ENCODE measurements at places on chromosomes 6 and 20.

- no peak for DNase-seq
These were observed 334.9 kb upstream of the ID4 start for GRCh38 chr6:19502301-19502700.

DNA sequence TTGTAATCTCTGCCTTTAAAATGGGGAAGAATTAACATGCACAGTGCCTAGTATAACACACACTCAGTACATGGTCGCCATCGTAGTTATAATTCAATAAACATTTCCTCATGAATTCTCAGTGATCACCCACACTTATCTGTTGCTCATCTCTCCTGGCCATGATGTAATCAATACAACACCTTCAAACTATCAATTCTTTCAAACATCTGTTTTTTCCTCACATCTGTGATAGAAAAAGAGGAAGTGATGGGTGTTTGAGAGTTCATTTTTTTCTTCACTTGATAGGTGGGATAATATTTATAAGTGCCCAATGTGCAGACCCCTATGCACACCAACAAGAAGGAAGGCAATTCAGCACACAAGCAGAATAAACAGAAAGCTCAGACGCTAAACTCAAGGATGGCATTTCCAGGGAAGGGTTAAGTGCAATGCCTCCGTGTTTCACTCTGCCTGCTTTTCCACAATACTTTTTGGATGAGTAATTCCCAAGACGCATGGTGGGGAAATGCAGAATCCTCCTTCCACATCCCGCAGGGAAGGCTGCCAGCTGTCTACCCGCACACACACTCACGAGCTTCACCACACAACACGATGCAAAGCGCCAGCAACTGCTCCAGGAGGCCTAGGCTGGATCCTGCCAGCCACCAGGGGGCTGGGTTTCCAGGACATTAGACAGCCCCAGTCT is 100.3 kb downstream of the GMPR start:
- DNase-seq, result peak; percentile 71

GRCh38 chr20:60036746-60037499 is 78.7 kb downstream of the CDH26 start:
- no peak for DNase-seq

- DNase-seq, result no peak
These were observed 1.7 kb upstream of the ZMYND8 start for GRCh38 chr20:47358039-47358671.

DNA sequence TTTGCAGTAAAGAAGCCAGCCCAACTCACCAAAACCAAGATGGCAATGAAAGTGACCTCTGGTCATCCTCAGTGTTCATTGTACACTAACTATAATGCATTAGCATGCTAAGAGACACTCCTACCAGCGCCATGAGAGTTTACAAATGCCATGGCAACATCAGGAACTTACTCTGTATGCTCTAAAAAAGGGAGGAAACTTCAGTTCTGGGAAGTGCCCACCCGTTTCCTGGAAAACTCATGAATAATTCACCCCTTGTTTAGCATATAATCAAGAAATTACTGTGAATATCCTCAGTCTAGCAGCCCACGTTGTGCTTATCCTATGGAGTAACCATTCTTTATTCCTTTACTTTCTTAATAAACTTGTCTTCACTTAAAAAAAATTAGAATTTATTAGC is 19.4 kb upstream of the TRERF1 start:
- DNase-seq, result no peak

DNA sequence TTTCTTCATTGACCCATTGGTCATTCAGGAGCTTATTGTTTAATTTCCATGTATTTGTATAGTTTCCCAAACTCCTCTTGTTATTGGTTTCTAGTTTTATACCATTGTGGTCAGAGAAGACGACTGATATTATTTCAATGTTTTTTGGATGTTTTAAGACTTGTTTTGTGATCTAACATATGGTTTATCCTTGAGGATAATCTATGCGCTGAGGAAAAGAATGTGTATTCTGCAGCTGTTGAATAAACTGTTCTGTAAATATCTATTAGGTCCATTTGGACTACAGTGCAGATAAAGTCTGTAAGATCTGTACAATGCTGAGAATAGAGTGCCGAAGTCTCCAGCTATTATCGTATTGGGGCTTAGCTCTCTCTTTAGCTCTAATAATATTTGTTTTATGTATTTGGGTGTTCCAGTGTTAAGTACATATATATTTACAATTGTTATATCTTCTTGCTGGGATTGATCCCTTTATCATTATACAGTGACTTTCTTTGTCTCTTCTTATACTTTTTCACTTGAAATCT is 223.3 kb upstream of the ZNF217 start:
- no peak for DNase-seq

GRCh38 chr6:26485112-26485780 is 14.9 kb upstream of the BTN1A1 start:
- no peak for DNase-seq

- DNase-seq, result no peak
These were observed 56.1 kb downstream of the ADAT2 start for GRCh38 chr6:143394389-143394788.

DNA sequence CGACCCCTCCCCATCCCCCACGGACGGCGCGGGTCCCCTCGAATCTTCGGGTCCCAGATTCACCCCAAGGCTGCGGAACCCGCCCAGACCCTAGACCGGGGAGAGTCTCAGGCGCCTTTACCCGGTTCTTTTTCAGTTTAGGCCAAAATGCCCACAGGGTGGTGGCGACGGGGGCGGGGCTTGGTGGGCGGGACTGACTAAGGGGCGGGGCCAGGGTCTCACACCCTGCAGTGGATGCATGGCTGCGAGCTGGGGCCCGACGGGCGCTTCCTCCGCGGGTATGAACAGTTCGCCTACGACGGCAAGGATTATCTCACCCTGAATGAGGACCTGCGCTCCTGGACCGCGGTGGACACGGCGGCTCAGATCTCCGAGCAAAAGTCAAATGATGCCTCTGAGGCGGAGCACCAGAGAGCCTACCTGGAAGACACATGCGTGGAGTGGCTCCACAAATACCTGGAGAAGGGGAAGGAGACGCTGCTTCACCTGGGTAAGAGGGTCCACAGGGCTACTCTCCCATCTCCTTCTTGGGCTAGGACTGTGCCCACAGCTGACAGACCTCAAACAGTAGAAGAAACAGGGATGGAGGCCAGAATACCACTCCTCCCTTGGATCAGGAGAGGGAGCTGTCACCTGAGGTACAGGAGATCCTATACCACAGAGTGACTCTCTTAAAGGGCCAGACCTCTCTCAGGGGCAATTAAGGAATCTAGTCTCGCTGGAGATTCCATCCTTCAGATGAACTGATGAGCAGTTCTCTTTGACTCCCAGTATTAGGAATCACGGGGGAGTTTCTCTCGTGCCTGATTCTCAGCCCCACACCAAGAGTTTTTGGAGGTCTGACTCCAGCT is 942 bp downstream of the HLA-E start:
- peak; percentile 78 for DNase-seq

- DNase-seq, result no peak
These were observed 8.3 kb downstream of the CEP250 start for GRCh38 chr20:35463455-35464300.

- no peak for DNase-seq
These were observed 5.8 kb upstream of the HEY2 start for GRCh38 chr6:125743604-125744003.

GRCh38 chr20:59178983-59179595 is 15.5 kb downstream of the ZNF831 start:
- DNase-seq, result no peak

DNA sequence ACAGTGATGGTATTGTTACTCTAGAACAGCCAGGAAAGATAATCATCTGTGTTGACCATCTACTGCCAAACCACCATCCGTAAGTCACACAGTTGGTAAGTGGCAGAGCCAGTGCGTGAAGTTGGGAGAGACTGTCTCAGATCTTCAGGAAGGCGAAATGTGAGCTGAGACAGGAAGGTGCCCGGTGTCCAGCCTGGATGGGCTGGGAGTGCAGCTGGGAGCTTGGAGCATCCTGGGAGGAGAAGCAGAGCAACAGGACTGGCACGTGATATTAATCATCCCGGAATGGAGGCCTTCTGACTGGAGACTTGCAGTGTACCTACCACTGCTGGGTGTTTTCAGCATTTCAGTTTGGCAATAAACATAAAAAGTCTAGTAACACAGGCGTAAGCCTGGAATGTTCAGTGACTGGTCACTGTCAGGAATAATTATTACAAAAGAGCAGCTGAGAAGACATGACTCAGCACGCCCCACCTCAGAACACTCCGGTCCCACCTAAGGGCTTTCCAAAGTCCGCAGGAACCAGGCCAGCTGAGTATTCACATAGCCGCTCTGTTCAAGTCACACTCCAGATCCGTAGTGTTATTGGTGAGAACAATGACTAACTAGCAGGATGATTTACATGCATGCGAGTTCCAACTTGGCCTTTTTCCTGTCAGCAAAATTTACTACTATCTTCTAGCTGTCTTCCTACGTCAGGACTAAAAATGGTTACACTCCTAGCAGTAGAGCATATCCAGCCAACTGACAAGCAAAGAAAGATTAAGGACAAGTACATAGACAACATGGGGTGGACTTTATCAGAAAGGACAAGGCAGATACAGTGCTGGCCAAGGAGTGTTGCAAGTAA is 45.1 kb upstream of the PNRC1 start:
- DNase-seq, result peak; percentile 83

- no peak for DNase-seq
These were observed 379.0 kb downstream of the PHF3 start for GRCh38 chr6:64014595-64014994.

GRCh38 chr6:67640484-67640883 is 994.6 kb upstream of the ADGRB3 start:
- no peak for DNase-seq

GRCh38 chr6:116764629-116764960 is 924 bp downstream of the FAM162B start:
- DNase-seq, result peak; percentile 33

GRCh38 chr6:116545651-116546050 is at the start of gene TRAPPC3L:
Gene TRAPPC3L, minus strand, starts transcription at chr6:116545684. Its CDS starts 170 bp downstream, at chr6:116545514.
- no peak for DNase-seq
